ENCODE measurements at places on chromosomes 12 and 14.

- no peak for DNase-seq
Observed at GRCh38 chr14:25010471-25010870, 39.5 kb downstream of the STXBP6 start.

DNA sequence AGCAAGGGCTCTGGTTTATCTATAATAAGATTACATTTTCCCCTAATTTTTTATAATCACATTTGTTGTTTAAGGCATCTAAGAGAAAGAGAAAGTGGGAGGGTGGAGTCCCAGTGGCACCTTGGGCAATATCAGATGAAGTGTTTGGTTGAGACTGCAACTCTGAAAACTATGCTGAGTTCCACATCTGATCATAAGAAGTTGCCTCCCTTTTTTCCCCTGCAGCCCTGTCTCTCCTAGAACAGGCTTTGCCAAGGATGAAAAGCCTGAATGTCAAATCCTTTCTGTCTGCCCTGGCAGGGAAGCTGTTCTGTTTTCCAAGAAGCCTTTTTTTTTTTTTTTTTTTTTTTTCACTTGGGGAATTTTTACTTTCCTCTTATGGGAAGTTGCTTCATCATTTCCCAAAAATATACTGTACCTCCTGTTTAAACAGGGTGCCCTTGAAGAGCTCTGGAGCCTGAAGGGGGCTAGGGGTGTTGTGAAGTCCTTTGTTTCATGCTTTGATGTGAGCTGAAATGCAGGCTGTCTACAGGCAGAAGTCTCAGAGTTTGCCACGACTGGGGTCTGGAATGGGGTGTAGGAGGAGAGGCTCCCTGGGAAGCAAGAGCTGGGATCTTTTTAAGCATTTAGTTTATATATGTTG, 71.3 kb downstream of the SUSD6 start:
- peak; percentile 56 for DNase-seq

- DNase-seq = no peak
Observed at GRCh38 chr14:93090826-93091555, 24.7 kb downstream of the ITPK1 start.

DNA sequence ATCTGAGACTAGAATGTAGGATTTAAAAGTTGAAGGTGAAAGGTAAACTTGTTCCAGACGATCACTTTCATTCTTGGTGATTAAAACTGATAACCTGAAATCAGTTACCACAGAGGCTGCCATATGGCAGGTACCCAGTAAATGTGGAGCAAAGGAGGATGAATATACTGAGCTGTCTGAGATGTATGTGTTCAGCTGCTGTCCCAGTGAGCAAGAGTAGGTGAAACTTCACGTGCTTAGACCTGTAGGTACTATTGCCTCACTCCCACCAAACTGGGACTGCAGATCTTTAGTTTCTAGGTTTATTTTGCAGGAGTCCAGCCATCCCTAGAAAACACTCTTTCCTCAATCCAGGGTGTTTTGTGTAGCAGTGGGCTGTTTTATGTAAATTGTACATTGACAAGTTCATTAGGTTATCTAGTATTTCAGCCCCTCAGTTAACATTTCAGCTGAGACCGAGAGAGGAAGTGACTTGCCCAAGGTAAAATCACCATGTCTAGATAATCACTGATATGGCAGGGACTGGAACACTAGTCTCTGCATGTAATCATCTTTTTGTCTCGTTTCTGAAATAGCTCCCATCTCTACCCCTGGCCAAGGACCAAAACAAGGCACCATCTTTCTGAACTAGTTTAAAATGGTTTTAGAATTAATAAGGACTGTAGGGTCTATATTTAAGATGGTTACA, 62.7 kb downstream of the ATG14 start:
- DNase-seq = no peak

DNA sequence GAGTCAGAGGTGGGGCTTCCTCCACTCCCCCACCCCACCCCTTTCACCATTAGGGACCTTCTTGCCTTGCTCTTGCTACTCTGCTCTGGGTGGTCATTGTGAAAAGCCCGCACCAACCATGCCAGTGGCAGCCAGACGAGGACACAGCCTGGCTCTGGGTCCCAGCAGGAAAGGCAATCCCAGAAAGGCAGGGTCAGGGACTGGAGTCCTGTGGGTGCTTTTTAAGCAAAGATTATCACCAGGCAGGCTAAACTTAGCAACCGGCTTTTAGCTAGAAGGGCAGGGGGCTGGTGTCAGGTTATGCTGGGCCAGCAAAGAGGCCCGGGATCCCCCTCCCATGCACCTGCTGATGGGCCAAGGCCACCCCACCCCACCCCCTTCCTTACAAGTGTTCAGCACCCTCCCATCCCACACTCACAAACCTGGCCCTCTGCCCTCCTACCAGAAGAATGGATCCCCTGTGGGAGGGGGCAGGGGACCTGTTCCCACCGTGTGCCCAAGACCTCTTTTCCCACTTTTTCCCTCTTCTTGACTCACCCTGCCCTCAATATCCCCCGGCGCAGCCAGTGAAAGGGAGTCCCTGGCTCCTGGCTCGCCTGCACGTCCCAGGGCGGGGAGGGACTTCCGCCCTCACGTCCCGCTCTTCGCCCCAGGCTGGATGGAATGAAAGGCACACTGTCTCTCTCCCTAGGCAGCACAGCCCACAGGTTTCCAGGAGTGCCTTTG, 1.2 kb upstream of the GAPDH start:
- DNase-seq = peak; percentile 85

DNA sequence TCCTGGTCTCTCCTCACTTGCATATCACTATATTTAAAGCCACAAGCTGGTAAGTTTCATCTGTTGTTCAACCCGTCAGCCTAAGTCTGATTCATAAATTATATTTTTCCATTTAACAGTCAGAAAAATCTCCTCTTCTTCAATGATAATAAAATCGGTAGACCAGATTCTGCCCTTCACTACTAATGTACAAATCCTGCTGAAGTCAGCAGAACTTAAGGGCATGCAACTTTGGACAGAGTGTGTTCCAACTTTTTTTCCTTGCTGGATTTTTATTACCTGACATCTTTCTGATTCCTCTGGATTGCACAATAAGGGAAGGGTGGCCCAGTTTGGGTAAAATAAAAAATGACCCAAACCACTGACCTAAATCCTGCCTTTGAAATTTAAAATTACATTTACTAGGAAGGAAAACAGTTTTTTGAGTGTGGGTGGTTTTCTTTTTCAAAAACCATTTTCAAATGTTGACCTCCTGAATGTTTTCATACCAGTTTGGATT, 125.4 kb upstream of the DIO2 start:
- DNase-seq = no peak

DNA sequence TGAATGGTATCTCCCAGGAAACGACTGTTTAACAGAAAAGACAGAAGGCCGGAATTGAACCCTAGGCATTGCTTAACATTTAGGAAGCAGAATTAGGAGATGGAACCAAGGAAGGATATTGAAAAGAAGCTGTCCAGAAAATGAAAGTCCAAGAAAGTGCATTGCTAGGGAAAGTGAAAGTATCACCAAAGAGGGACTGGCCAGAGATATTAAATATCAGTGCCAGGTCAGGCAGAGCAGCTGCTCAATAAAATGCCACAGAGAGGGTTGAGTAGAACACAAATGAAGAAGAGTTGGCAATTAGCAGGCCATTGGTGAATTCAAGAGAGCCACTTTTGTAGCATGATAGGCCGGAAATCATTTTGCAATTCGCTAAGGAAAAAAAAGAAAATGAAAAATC, 101.6 kb downstream of the CFAP54 start:
- no peak for DNase-seq

GRCh38 chr14:89367779-89368120, 49.3 kb downstream of the FOXN3 start:
- no peak for DNase-seq

GRCh38 chr14:59338761-59339160, 126.4 kb downstream of the GPR135 start:
- DNase-seq = no peak

DNA sequence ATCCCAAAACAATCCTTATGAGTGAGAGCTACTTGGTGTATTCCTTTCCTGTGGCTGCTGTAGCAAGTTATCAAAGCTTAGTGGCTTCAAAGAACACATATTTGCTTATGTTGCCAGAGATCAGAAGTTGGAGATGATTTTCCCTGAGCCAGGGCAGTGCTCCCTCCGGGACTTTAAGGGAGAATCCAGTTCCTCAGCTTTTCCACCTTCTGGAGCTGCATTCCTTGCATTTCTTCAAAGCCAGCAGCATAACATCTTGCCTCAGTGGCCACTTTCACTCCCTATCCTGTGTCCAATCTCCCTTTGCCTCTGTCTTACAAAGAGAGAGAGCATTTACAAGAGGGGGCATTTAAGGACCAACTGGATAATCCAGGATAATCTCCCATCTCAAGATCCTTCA, 33.7 kb downstream of the P2RX7 start:
- DNase-seq = no peak

DNA sequence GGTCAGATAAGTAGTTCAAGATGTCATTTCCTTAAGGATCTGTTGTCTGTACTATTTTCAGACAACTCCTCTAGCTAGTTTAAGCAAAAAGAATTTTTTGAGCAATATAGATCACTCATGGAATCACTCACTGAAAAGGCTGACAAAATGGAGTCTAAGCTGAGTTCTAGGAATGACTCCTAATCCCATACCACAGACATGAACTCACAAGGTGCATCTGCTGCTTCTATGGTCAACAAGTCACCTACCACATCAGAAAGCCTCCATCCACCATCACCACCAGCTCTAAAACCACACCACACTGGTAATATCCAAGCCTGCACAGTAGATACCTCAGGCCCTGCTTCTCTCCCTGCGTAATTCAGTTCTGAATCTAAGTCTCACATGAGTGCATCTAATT, 33.0 kb downstream of the PWP1 start:
- no peak for DNase-seq

DNA sequence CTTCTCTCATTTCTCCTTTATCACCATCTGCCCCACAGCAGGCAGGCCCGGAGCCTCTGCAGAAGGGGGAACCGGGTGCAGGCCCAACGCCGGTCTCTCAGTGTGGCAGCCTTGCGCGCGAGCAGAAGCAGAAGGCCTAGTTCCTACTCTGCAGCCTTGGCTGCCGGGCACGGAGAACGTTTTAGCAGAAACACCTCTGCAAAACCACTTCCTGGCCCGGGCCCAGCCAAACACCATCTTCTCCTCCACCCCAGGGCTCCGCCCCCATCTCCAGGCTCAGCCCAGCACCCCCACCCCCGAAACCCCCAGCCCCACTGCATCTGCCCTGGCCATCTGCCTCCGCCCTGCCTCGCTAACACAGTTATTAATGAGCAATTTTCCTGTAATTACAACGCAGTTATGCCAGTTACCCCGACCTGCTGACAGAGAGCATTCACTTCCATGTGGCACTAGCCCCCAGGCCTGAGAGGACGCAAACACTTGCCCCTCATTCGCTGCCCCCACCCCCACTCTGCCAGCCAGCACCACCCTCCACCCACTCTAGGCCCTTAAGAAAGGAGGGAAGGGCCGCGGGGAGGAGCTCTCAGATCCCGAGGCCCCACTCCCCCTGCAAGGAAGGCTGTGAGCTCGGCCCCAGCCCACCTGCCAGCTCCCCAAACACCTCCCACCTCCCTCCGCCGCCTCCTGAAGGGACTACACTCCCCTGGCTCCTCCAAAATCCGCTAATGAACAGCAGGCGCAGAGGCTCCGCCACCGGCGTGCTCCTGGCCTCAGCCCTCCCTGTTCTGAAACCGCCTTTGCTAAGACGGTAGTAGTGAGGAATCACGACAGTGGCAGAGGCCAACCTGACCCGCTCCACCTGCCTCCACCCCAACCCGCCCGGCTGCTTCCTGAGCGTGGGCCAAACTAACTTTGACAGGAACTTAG, 44.7 kb upstream of the FBRSL1 start:
- no peak for DNase-seq

- DNase-seq = no peak
Observed at GRCh38 chr12:114443607-114444421, 37.9 kb upstream of the TBX5 start.

Data from lower leg skin (tissue), 4 donors.